ENCODE measurements at places on chromosomes 2 and 18.

- DNase-seq, result no peak
These were observed 46.2 kb downstream of the PARD6G start for GRCh38 chr18:80200932-80201672.

- no peak for DNase-seq
These were observed 258.9 kb downstream of the CYRIA start for GRCh38 chr2:16406496-16407289.

DNA sequence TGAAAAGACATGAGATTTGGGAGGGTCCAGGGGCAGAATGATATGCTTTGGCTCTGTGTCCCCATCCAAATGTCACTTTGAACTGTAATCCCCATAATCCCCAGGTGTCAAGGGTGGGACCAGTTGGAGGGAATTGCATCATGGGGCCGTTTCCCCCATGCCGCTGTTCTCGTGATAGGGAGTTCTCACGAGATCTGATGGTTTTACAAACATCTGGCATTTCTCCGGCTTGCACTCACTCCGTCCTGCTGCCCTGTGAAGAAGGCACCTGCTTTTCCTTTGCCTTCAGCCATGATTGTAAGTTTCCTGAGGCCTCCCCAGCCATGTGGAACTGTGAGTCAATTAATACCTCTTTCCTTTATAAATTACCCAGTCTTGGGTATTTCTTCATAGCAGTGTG, 51.4 kb downstream of the LPIN1 start:
- no peak for DNase-seq

- DNase-seq, result peak; percentile 48
These were observed 161.3 kb downstream of the SPP2 start for GRCh38 chr2:234211797-234212196.

DNA sequence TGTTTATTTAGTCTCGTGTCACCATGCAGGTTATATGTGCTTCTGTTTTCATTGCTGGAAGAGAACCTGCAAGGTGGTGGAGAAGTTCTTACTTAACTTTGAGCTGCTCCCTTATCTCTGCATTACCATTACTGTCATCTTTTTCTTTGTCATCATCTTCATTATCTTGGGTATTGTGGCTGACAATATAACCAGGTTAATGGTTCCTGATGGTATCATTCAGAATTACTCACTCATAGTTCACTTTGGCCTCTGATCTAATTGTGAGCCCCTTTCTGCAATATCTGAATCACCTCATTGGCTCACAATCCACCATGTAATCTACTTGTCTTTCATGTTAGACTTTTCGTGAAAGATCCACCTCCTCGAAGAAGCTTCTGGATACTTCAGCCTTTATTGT, 5.0 kb downstream of the CD28 start:
- no peak for DNase-seq
